ENCODE measurements at places on chromosomes 2 and 18.
A peak's percentile ranks its signal among the peaks of the same experiment; 100 is the strongest.

DNA sequence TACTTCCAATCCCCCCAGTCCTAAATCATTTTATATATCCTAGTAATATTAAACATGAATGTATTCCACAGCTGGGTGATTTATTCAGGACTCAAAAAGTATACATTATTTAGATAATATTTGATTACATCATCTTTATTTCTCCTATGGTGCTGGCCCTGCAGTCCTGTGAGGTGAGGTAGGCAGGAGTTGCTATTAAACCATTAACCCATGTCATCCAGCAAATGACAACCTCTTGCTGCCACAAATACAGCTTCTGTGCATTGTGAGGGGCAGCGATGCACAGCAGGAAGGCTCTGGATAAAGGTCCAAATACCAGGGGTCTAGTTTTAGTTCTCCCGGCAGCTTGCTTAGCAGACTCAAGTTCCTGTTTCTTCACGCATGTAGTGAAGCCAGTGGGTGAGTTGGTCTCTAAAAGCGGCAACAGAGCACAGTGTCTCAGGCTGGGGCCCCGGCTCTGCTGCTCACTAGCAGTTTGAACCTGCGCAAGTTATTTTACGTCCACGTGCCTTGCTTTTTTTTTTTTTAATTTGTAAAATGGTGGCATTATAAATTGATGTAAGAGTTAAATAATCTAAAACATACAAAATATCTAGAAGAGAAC, 36.1 kb downstream of the INSIG2 start:
- no peak for DNase-seq

GRCh38 chr2:46937471-46937901, 21.9 kb upstream of the MCFD2 start:
- DNase-seq, result no peak

DNA sequence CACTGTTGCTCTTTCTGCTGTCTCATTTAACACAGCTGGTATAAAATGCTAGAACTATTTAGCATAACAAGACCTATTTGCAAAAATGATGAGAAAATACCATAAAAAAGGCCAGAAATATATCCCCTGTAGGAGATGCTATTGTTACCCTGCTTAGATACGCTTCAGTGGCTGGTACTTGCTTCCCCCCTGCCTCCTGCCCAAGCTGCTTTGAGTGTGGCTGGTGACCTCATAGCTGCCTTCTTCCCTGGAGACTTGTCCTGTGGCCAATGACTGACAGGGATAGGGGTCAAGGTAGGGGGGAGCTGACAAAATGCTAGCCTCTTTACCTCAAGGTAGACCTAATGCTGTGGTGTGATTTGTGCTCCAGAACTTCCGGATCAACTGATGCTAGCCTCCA, 150.2 kb upstream of the ZEB2 start:
- no peak for DNase-seq

GRCh38 chr2:1864301-1864980, 120.1 kb upstream of the PXDN start:
- no peak for DNase-seq

DNA sequence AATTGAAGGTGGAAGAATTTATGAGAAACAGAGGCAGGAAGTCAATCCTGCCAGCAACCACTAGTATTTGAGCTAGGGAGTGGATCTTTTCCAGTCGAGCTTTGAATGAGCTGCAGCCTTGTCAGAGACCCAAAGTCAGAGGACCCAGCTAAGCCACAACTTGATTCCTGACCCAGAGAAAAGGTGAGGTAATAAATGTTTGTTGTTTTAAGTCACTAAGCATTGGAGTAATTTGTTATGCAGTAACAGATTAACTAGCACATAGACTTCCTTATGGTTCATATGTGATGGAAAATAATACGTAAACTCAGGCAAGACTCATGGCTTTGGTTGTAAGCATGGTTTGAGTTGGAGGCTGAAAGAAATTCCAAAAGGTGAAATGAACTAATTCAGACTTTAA, 21.6 kb downstream of the EFEMP1 start:
- no peak for DNase-seq

GRCh38 chr2:119786295-119786694, 26.6 kb downstream of the PTPN4 start:
- DNase-seq, result no peak

DNA sequence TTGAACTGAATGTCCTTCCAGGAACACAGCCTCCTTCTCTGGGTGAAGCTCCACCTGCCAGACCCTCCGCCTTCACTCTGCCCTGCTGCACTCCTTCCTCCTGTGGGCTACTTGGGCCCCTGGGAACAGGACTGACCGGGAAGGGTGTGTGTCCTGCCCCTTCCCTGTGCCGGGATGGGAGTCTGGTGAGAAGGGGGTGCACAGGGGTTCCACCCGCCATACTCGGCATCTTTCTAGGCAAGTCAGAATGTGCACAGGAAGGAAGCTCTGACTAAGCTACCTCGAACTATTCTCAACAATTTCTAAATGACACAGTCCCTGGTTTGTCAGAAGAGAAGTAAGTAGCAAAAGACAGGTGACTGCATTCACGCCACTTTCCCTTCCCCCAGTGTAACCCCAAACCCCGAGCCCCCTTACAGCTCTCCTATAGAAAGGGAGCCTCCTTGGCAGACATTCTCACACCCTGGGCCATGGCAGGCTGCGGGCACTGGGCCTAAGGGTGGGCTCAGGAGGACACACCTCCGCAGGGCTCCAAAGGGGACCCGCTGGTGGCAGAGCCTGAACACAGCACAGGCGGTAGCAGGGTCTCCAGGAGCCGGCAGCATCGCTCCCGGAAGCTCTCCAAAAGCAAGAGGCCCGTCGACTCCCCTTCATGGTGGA, 184.1 kb downstream of the HDAC4 start:
- DNase-seq, result no peak

DNA sequence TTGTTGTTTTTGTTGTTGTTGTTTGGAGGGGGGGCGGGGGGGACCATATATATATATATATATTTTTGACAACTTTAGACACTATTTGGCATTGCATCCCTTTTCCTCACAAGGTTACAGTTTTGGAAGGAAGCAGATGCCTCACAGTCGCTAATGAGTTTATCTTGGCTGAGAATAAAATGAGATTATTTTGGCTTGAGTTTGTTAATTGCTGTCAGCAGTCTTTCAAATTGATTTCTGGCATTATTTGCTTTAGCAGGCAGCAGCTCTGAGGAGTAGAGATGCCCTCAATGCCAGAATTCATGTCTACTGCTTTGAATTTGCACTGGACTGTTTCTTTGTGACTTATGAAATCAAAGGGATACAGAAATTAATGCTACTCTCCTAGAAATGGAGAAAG, 595.2 kb upstream of the HNMT start:
- DNase-seq, result no peak

GRCh38 chr2:97998431-97999005, 2.8 kb upstream of the TMEM131 start:
- no peak for DNase-seq

DNA sequence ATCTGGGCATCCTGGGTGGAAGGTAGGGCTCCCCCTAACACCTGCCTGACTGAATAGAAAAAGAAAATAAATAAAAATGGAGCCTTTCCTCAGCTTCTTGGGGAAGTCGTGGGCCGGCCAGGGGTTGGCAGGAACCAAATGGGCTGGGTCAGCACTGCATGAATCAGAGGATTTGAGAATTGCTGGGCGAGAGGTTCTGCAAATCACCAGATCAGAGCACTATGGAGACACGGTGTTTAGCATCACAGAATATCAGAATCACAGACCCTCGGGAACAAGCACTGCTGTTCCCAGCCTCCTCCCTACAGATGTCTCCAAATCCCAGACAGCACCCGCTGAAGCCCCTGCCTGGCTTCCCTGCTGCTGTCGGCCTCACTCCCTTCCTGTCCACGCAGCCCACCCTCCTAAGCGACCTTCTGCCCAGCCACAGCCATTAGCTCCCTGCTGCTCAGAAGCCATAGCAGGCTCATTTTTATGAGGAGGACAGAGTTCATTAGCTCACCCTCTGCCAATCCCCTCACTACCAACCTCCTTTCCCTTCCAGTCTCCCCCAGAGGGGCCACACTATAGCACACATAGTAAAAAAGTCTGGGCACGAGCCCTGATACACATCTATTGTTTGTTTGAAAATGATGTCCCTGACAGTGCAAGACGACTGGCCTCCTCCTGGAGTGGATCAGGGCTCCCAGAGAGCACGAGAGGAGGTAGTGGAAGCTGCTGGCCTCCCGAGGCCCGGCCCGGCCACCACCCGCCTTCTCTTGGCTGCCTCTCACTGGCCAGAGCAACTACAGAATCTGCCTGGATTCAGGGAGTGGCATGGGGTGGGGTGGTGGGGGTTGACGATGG, 64.6 kb upstream of the TAF1B start:
- no peak for DNase-seq

DNA sequence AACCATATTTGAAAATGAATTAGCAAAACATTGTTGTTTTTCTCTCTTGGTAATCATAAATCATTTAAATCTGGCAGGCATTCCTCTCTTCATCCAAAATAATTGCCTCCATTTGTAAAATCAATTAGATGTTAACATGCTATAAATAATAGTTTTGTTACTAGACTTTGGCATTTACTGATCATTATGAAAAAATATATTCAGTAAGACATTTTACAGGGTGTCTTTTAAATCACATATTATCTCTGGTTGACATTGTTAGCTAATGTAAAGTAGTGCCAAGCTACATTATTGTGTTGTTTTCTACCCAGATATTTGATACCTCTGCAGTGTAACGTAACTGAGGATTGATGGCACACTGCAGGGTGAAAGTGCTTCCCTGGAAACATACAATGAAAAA, 31.8 kb upstream of the DLX1 start:
- DNase-seq, result no peak

- DNase-seq, result peak; percentile 33
Observed at GRCh38 chr2:212005085-212005671, 533.4 kb downstream of the ERBB4 start.

DNA sequence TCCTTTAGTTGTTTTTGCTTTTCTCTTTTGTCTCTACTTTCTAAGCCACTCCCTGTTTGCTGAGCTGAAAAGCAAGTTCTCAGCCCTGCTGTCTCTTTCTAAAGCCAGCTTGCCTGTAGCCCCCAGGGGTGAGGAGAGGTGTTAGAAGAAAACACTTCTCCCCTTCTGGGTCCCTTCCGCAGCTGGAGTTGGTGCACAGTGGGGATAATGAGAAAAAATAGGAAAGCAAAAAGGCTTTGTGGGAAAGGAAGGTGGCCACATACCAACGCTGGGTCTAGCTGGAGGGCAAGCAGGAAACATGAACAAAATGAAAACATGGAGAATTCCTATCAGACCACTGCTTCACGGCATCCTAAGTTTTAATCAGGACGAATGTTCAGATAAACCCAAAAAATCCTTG, 15.5 kb upstream of the SLC20A1 start:
- DNase-seq, result no peak

DNA sequence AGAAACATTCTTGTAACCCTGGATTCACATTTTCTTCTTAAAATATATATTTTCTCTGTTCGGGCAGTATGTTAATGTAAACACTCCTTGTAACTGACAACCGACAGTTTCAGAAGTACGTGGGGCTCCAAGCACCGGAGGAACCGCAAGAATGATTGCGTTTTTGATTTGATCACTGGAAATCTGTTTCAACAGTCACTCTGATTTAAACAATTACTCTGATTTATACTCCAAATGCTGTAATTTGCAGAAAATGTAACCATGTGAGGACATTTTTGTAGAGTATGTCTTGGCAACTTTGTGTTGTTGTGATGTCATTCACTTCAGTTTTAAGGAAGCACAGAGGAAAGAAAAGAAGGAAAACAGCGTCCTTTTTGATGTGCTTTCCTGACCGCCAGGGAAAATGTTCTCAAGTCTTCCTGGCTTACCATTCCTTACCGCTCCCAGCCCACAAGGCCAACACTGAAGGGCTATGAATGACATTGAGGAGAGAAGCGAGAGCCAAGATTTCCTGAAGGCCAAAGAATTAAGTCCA, 77.7 kb downstream of the APOB start:
- no peak for DNase-seq

GRCh38 chr2:72806280-72806945, 19.4 kb downstream of the EXOC6B start:
- DNase-seq, result peak; percentile 24

- no peak for DNase-seq
Observed at GRCh38 chr18:44741085-44741484, 60.4 kb downstream of the SETBP1 start.

GRCh38 chr18:67600181-67601180, 84.0 kb upstream of the DSEL start:
- peak; percentile 75 for DNase-seq

Data from amniotic epithelial cell (primary cell).